Kidney tubule cell (primary cell): ENCODE measurements at places on chromosomes 3 and 15.

DNA sequence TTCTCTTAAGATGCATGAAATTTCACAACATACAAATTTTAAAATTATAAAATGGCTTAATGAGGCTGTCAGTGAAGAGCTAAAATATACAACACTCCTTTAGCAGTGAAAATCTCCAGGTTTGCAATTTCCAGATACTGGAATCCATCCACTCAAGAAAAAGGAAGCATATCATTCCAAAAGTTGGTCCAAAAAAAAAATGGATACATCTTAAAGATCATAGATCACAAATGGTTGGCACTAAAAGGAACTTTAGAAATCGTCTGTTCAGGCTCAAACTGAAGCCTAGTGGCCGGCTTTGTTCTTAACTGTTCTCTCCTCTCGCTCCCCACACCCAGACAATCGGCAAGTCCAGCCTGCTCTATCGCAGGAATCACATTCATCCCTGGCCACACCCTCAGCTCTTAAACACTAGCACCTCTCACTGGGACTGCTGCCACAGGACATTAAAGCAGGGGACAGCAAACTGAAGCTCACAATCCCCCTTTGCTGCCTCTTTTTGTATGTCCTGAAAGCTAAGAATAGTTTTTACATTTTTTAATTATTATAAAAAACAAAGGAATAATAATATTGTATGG is 130.3 kb upstream of the CDIN1 start:
- no peak for DNase-seq

DNA sequence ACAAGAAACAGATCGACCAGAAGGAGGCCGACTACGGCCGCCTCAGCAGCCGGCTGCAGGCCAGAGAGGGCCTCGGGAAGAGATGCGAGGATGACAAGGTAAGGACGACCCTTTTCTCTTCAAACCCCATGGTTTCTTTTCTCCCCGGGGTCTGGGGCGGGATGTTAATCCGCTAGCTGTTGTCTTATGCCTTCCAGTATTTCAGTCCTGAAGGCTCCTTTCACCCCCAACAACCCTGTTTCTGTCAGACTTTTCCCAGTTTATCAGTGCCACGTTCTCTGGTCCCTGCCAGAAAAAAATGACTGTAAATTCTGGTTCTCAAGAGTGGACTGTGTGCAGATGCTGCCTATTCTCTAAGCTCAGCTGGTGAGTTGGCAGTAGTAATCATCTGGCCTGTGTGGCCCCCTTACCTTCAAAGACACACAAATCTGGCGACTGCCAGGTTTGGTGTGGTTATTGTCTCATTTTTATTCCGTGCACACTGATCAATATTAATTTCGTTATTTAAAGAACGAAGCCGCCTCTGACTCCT is 806 bp downstream of the GOLM2 start:
- no peak for DNase-seq

- no peak for DNase-seq
Measured at GRCh38 chr3:173096140-173096539, 44.9 kb downstream of the SPATA16 start.

DNA sequence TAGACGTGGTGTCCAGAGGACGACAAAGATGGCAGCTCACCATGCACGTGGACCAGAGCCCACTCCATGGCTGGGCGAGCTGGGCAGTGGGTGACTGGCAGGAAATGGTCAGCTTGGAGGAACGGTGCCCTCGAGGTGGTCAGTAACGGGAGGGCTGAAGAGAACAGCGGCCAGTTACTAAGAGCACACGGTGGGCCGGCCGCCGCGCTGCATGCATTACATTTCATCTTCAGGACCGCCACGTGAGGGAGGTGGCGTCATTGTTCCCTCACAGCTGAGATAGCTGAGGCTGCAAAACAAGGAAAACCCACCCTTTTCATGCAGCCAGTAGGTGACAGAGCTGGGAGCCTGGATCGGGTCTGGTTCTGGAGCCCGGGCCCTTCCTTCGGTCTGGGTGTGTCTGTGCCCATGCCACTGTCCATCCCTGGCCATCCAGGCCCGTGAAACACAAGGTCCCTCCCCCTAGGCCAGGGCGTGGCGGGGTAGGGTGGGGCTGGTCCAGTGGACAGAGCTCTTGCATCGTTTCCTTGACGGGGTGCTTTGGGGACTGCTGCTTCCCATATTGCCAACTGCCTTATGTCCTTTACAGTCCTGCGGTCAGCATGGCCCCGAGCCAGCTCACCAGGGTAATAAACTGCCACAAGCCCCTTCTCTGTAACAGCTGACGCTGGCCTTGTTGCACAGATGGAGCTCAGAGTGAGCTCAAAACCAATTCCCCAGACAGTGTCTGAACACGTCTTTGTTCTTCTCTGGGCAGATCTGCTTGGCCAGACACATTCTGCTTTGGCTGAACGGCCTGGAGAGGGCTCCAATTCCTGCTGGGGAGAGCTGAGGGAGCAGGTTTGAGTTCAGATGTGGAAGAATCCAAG is 51.8 kb downstream of the RGMA start:
- no peak for DNase-seq

- no peak for DNase-seq
Measured at GRCh38 chr15:32763295-32763694, 45.5 kb downstream of the GREM1 start.

- DNase-seq, result no peak
Measured at GRCh38 chr15:29624271-29624670, 198.0 kb downstream of the TJP1 start.
